ENCODE measurements at places on chromosomes 4 and X. TPM values are rescaled to one million over a fixed set of nuclear protein-coding genes. Genes with fewer than 3 reads are reported as not detected.

DNA sequence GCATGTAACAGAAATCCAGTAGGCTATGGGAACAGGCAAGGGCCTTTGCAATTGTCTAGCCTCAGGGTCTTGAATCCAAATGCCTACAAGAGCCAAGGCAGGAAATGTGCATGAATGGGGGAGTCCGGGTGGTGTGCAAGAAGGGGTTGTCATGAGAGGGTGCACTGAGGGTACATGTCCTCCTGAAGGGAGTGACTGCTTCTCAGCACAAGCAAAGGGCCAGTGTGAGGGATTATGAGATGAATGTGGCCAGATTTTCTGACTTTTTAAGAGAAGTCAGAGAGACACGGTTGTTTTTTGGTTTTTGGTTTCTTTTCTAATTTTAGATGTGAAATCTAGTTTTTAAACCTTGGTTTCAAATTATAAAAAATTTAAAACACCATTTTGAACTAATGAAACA lies 76.5 kb upstream of the LSM6 start:
- DNase-seq, result no peak

Gene TLR7
- total RNA-seq, result not detected

DNA sequence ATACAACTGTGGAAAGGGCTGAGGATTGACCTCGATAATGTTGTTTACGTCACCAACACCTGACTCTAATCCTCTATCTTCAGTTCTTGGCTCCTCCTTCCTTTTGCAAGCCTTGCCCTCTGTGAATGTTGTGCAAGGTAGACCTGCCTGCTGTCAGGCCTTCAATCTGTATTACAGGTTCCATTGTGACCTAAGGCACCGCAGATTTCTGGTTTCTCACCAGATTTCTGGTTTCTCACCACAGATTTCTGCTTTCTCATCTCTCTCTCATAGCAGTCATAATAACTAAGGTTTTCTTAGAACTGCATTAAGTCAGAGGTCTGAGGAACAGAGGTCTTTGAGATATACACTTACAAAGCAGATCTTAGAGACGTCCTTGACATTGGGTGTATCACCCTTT lies 51.5 kb upstream of the ETNPPL start:
- no peak for DNase-seq

DNA sequence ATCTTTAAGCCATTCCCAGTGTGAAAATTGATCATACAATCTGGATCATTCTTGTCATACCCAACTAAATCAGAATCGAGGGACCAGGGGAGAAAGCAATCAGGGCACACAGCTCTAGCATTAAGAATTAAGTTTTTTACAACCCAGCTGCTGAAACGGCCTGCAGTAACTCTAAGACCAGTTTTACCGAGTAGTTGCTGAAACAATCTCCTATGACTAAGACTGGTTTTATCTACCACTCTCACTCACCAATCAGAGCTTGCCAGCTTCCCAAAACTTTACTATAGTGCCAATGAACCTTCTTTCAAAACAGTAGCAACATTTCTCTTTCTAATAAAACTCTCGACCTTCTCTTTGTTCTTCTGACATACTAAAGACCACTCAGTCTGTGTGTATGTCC lies 2.8 kb upstream of the SAP30 start:
- DNase-seq, result peak; percentile 62

Gene SMIM10
- 5.8 TPM for total RNA-seq

Gene SPARCL1
- 0.39 TPM for total RNA-seq

DNA sequence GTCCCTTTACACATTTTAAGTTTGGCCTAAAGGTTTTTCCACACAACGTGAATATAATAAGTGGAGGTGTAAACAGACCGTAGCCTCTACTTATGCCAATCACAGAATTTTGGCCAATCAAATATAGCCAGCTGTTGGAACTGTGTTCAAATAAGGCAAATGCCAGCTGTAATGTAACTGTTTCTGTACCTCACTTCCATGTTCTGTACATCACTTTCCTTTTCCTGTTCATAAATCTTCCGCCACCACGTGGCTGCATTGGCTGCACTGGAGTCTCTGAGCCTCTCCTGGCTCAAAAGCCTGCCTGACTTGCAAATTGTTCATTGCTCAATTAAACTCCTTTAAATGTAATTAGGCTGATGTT lies 105.1 kb upstream of the SMIM31 start:
- DNase-seq, result peak; percentile 0

DNA sequence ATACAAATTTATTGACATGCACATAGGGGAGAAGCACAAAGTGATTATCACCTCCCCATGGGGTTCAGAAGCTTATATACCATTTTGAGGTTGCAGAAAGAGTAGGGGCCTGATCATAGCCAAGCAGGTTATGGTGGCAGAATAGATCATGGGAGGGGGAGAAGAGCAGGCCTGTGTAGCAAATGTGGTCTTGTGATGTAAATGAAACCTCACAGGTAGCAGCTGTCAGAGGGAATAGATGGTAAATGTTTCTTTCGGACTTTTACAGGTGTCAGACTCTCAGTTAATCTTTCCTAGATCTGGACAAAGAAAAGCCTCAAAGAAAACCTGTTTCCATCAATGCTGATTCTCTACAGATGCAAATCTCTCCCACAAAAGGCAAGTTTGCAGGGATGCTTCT lies 84.4 kb downstream of the CFAP299 start:
- DNase-seq, result no peak

DNA sequence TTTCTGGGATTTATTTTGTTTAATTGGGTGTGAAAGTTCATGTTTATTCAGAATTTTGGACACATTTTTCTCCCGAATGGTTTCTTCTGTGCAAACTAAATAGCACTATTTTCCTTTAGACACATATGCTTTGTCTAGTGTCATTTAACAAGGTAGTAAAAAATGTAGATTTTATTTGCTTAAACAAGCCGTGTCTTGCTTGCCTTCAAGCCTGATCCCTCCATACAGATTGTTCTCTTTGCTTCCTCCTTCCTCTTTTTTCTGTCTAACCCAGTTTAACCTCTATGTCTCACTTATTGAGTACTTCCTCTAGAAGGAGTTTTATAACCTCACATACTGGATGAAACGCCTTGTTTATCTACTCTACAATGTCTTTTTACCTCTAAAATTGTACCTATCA lies 211.8 kb downstream of the NPFFR2 start:
- no peak for DNase-seq

- no peak for DNase-seq
Observed at GRCh38 chr4:150004481-150004880, 73.8 kb upstream of the DCLK2 start.

GRCh38 chr4:156252358-156252921 lies 298.8 kb upstream of the CTSO start:
- DNase-seq, result no peak

DNA sequence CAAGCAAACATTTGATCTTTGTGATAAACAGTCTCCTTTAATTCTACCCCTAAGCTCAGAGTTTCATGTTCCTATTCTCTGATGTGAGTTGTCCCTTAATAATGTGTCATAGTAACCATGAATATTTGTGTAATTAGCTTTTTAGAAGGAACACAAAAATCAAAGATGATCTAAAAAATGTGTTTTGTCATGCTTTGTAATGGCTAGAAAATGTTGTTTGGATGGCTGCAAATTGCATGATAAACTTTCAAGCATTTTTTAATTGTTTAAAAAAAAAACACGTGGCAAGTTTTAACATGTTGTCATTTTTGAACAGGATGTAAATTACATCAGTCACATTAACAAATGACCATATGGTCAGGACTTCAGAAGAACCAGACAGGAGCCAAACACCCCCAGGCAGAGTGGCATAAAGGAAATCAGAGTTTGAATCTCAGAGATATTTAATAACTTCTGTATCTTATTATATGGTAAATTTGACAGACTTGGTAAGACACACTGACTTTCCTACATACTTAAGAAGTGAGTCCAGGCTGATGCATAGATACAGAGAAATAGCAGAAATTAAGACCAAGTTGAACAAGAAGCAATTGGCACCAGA lies 223.9 kb upstream of the VEGFC start:
- peak; percentile 81 for DNase-seq

- DNase-seq, result peak; percentile 0
Observed at GRCh38 chrX:83469551-83469950, 38.5 kb upstream of the POU3F4 start.

DNA sequence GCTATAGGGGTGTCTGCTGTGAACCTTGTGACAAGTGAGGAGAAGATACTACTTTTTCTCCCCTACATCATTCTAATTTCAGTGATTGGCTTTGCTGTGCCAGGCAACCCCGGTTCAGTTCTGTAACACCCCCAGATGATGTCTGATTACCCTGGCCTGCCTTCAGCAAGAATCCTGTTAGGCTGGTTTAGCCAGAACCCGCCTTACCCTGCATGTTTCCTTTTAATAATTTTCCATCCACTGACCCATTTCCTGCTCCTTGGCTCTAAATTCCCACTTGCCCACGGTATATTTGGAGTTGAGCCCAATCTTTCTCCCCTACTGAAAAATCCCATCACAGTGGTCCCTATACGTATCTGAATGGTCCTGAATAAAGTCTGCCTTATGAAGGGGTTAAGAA lies 46.5 kb upstream of the HPSE start:
- DNase-seq, result no peak

- DNase-seq, result no peak
Observed at GRCh38 chr4:145203410-145203809, 23.0 kb upstream of the OTUD4 start.

DNA sequence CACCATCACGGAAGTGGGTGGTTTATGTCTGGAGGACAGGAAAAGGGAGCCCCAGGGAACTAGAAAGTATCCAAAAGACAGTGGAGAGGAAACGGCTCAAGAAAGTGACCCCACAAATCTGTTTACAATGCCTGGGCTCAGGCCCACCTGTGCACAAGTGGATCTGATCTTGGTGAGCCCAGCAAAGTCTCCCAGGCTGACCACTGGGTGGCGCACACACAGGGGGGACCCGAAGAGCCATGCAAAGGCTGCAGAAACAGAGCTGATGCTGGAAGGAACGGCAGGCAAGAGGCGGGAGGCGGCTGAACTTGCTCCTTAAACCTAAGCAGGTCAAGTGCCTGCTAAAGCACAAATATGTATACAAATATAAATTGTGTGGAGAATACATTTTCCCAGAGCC lies 9.6 kb downstream of the HAUS7 start:
- DNase-seq, result peak; percentile 17

- peak; percentile 10 for DNase-seq
Observed at GRCh38 chr4:55838356-55838755, 15.1 kb upstream of the EXOC1 start.

Gene GPAT3
- total RNA-seq, result 24.5 TPM

Gene ZNF182
- total RNA-seq, result 4.7 TPM

DNA sequence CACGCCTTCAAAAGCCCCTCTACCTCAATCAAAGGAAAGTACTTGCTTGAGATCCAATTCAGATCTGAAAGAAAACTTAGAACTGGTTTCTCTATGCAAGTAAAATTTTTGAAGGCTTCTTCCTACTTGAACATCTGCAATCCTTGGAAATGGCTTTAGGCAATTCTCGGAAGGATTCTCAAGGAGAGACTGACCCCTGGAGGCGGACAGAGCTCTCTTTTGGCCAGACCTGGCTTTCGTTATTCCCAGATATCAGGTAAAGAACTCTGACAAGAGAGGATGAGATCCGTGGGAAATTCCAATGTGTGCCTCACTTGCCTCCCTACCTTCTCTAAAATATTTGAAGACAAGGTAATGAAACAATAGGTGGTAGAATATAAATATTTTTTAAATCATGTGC lies 670.3 kb upstream of the FAM241A start:
- peak; percentile 6 for DNase-seq

DNA sequence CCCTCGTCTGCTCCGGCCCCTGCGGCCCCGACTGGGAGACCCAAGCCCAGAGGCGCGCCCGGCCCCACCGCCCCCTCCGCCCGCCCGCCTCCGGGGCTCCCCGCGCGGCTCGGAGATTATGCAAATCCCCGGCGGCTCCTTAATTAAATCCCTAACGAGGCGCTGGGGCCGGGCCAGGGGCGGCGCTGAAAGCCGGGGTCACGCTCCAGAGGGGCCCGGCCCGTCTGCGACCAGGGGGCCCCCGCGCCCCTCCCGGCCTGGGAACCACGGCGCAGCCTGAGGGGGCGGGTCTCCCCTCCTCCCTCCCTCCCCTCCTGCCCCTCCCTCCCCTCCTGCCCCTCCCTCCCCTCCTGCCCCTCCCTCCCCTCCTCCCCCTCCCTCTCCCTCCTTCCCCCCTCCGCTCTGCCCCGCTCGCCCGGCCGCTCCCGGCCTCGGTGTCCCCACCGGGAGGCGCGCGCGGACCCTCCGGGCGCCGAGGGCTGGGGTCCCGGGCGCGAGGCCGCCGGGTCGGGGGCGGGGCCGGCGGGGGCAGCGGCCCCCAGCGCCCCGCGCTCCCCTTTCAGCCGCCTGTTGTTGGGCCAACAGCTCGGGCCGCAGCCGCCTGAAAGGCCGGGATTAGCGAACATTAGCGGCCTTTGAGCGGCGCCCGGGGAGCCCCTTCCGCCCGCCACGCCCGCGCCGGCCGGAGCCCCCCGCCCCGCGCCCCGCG lies 25.9 kb upstream of the FGFR3 start:
- DNase-seq, result no peak

GRCh38 chrX:154294791-154295574 lies at the start of gene TEX28:
Gene TEX28 (minus strand): TSS chrX:154295124. CDS start chrX:154292117, 3,007 bp downstream.
- DNase-seq, result no peak

DNA sequence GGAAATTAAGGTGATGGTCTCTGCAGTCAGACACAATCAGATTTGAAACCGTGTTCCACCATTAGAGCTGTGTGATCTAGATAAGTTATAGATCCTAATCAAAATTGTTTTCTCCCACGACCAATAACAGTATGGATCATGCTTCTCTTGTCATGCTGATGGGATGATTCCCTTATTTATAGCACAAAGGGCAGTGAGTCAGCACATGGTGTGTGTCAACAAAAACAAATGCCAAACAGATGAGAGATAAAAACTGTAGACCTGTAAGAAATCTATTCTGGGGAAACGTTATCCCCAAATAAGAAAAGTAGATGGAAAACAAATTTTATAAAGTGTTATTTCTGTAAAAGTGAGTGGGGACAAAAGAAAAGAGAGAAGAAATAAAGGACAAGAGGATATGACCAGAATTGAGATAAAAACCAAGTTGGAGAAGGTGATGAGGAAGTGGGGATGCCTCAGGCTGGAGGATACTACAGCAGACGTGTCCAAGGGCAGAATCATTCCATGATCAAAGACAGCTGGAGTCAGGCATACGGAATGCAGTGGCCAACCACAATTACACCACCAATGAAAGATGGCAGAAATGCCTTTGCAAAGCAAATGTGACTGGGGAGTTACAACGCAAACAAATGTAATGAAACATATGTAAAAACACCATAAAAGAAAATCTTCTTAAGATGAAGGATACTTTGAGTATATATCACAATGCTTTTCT lies 377.8 kb upstream of the PRKX start:
- peak; percentile 67 for DNase-seq

Gene IGBP1
- total RNA-seq, result 84.3 TPM

GRCh38 chr4:792626-793092 lies 33.3 kb downstream of the CPLX1 start:
- DNase-seq, result no peak

GRCh38 chr4:5801696-5802095 lies 90.7 kb downstream of the EVC start:
- no peak for DNase-seq

GRCh38 chr4:3213106-3213425 lies 35.9 kb upstream of the MSANTD1 start:
- no peak for DNase-seq
